ENCODE measurements at places on chromosomes 3 and 15.

DNA sequence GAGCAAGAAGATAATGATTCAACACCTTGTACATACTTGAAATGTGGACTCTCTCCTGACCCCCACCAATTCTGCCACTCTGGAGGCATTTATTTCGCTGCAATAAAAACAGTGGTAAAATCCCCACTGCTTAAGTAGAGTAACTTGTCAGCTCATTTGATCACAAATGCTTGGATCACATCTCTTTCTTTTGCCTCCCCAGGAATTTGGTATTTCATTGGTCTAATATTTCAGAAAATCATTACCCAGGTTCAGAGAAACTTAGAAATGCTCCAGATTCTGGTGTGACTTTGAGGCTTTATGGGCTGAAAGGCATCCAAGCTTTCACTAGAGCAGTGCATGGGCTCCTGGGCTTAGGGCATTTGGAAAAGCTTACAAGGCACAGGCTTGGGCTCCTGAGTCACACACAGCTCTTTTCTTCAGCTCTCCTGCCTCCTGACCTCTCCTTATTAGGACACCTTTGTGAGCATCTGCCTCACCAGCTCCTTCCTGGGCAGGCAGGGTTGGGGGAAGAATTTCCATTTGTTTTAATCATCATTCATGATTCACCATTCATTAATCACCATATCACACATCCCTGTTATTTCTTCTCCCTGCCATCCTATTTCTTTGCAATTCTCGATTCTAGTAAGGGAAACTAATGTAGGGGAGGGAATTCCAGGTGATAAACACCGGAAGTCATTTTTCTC, 22.5 kb downstream of the CDCP1 start:
- no peak for DNase-seq

DNA sequence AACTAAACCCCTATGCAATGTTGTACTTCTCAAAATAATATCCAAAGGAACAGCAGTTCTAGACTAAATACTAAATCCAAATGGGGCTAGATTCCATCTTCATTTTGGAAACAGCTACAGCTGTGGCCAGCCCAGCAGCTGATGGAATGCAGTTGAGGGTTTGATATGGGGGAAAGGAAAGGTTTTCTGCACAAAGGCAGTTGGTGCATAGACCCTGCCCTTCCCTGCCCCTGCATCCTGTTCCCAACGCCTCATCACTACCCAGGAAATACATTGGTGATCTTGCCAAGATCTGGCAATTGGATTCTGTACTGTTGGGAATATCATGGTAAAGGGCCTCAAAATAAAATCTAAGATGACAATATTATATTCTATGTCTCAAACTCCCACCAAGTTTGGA, 43.9 kb downstream of the DTWD1 start:
- no peak for DNase-seq

DNA sequence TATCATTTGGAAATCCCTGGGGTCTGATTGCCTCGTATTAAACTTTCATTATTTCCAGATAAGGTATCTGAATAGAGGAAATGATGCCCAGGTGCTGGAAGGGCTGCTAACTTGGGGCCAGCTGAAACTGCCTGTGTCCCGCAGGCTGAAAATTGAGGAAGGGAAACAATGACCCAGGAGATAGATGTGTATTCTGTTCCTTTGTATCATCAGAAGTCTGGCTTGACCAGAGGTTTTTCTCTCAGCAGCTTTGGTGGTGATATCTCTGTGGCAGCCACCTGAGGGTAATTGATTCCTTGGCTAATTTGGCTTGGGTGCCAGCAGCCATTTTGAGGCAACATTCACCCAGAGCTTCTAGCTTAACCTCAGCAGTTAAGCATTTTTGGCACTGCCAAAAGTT, 90.0 kb upstream of the STT3B start:
- DNase-seq = no peak

- no peak for DNase-seq
These were observed 206.0 kb upstream of the SUCLG2 start for GRCh38 chr3:67860429-67860828.

DNA sequence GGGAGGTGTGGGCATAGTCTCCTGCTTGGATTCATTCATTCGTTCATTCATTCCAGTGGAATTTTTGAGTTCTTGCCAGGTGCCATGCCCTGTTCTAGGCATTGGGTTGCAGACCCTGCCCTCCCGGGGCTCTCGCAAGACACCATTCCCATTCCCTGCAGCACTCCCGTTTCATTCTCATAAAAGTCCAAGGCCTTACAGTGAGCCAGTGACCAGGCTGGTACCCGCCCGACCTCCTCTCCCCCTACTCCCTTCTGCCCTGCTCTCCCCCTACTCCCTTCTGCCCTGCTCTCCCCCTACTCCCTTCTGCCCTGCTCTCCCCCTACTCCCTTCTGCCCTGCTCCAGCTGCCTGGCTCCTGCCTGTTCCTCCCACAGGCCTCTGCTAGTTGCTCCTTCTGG, 41.9 kb downstream of the AMOTL2 start:
- no peak for DNase-seq

GRCh38 chr3:48222616-48223513, at the start of gene CAMP:
CAMP (plus strand) TSS chr3:48223495; CDS start chr3:48223512, 17 bp downstream.
- DNase-seq = no peak

DNA sequence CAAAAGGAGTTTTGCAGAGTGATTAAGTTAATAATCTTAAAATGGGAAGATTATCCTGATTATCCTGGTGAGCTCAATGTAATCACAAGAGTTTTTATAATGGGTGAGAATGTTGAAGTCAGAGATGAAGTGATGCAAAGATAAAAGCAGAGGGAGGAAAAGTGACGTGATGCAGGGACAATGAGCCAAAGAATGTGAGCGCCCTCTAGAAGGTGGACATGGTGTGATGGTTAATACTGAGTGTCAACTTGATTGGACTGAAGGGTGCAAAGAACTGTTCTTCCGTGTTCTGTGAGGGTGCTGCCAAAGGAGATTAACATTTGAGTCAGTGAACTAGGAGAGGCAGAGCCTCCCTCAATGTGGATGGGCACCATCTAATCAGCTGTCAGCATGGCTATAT, 569.6 kb upstream of the AGTR1 start:
- DNase-seq = no peak

GRCh38 chr3:45572755-45573154, 21.8 kb upstream of the LIMD1 start:
- DNase-seq = no peak

- DNase-seq = no peak
These were observed 533.1 kb upstream of the CBLB start for GRCh38 chr3:106401666-106402490.

DNA sequence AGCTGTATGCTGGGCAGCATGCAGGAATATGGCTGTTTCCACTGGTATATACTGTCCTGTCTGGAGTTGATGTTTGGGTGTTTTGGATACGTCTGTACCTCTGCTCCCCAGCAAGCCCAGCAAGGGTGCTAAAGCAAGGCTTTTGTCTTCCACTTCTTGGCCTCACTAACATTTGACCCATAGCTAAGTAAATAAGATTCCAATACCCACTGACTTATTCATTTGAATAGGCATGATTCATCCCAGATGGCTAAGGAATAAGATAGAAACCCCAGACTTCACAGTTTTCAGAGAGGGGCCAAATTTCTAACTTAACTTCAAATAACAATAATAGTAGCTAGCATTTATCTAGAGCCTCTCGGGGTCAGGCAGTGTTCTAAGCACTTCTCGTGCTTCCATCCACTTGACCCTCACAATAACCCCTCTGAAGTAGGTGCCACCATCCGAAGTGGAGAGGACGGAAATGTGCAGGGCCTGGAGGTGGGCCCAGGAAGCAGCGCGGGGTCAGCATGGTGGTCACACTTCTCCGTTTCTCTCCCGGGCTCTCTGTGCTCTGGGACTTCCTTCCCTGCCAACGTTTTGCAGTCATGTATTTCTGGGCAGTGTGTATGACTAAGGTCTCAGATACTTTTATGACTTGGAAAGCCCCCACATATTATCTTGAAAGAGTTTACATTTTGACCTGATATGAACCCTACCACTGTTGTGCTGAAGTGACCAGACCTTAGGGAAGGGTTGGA, 39.3 kb downstream of the LRRK1 start:
- no peak for DNase-seq

DNA sequence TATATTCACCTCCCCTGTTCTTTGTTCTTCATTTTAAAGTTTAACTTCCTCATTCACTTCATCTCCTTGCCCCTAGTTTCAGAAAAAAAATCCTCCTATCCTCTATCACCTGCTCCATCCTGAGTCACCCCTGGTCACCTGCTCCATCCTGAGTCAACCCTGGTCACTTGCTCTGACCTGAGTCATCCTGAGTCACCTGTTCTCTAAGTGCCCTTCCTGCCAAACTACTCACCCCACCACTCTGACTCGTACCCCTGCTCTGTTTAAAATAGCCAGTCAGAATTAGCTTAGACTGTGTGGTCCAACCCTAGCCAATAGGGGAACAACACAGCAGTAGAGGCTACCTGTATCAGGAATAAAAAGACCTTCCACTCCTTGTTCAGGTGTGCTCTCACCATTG, 716.9 kb downstream of the ZBBX start:
- DNase-seq = no peak

GRCh38 chr3:63911509-63911872, 692 bp downstream of the SCAANT1 start:
- no peak for DNase-seq

- DNase-seq = no peak
These were observed 22.5 kb upstream of the TSC22D2 start for GRCh38 chr3:150385296-150386242.

DNA sequence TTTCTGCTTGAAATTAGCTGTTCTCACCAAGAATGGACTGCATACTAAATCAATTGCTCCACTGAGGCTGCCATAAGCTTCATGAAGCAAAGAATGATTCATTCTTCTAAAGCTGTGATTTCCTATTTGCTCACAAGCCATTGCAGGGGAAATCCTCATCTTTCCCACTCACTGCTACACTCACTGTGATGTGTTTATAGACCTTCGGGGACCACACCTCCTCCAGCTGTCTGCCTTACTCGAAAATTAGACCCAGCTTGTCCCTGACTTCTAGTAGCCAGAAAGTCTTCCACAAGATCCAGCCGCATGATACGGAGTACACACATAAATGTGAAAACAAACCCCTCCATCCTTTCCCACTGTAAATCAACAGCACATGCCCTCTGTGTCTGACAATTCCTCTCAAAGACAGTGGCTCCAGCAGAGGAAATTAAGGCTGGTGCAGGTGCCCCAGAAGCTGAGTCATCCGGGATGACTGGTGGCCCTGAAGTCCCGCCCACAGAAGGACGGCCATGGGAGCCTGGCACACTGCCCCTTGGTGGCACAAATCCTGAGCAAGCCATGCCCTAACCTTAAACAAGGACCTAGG, 172.0 kb downstream of the STT3B start:
- no peak for DNase-seq

DNA sequence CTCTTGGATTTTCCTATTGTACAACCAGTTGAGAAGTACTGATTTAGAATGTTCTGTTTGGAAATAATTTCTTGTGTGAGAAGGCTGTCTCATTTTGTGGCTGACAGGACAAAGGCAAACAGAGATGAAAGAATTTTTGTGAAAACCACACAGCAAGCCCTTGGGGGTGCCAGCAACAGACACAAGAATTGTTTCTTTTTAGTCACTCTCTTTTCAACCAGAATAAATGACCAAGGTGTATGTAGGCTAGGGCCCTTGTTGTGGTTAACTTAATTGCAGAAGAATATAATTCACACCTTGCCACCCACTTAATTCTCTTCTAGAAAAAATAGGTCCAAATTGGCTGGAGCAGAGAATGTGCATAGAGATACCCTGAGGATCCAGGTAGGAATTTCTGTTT, 329.4 kb upstream of the TBC1D5 start:
- no peak for DNase-seq

DNA sequence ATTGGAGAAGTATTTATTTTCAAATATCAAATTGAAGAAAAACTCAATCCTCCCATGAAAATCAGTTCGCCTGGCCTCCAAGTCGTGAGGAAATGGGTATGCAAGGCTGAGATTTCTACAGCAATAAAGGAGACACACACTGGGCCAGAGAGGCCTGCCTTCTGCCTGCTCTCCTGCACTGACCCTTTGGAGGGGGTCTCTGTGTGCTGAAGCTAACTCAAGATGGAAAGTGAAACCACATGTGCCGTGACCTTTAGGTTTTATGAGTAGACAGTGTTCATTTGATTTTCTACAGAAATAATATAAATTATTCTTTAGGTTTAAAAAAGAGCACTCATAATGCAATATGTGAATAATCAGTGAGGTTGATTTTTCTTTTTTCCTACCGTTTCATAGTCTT, 11.9 kb upstream of the SLC22A13 start:
- no peak for DNase-seq

- no peak for DNase-seq
These were observed 404.4 kb downstream of the VPS13C start for GRCh38 chr15:61655881-61656280.

DNA sequence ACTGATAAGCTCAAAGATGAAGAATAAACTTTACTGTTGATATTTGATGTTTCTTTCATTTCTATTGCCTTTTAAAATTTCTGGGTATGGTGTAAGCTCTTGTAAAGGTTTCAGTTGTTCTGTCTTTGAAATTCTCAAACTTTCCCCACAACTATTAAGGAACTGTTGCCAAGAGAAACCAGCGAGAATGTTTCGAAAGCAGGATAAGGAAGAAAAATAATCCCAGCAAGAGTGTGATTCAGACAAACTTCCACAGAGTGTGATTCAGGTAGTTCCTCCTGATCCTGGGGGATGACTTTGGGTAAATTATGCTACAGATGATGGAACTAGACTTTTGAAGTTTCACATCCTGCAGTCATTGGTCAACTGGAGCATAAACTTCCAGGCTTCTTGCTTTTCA, 632.0 kb downstream of the NSUN3 start:
- DNase-seq = no peak

- no peak for DNase-seq
These were observed 10.8 kb upstream of the PHLDB2 start for GRCh38 chr3:111848283-111848682.

- DNase-seq = no peak
These were observed 215.3 kb downstream of the LRTM1 start for GRCh38 chr3:54712539-54712938.

DNA sequence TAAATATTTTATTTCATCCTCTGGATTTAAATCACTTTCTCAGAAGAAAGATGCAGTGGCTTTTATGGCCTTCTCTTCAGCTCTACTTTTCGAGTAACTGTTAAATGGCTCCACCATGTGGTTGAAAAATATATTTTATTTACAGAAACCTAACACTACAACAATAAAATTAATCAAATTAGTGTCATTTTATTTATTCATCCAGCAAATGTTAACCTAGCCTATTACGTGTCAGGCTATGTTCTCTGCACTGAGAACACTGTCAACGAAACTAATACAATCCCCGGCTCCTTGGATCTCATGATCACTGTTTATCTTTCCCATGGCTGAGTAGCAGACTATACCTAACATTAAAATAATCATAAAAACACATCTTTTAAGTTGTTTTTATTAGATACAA, 148.0 kb upstream of the OSTN start:
- no peak for DNase-seq

GRCh38 chr3:114207768-114208167, 28.9 kb upstream of the DRD3 start:
- no peak for DNase-seq

DNA sequence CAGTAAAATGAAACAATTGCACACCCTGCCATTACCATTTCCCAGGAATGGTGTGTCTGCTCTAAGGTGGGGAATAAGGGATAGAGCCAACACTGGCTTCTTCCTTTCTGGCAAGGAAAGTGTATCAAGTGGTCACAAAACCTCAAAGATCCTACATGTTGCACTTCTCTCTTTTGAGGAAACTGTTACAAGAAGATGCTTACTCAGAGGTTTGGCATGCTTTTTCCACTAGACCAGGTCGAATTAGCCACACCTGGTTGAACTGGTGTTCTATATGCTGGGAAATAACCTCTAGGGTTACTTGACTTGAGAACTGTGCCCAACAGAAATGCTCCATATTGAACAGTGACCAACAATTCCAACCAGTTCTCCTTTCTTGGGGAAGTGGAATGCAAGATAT, 102.9 kb downstream of the LRRN1 start:
- DNase-seq = no peak

All from NCI-H187 (cell line).